Panc1 (cell line): ENCODE measurements at places on chromosomes 13 and 19.

DNA sequence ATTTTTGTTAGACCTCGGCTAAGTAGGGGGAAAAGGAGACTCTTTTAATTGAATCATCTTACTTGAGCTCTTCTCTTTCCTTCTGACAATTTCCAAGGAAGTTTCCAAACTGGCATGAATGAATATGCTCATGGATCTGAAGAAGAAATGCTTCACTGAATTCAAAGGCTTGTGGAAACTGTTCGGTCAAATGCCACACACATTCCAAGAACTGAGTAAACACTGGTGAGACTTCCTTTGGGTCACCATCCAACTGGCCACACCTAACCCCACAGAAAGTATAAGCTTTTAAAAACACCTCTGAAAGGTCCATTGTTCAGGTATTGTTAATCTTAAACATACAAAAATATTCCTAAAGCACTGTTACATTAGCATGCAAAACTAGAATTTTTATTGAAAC, 33.6 kb downstream of the MTMR6 start:
- DNase-seq, result no peak

DNA sequence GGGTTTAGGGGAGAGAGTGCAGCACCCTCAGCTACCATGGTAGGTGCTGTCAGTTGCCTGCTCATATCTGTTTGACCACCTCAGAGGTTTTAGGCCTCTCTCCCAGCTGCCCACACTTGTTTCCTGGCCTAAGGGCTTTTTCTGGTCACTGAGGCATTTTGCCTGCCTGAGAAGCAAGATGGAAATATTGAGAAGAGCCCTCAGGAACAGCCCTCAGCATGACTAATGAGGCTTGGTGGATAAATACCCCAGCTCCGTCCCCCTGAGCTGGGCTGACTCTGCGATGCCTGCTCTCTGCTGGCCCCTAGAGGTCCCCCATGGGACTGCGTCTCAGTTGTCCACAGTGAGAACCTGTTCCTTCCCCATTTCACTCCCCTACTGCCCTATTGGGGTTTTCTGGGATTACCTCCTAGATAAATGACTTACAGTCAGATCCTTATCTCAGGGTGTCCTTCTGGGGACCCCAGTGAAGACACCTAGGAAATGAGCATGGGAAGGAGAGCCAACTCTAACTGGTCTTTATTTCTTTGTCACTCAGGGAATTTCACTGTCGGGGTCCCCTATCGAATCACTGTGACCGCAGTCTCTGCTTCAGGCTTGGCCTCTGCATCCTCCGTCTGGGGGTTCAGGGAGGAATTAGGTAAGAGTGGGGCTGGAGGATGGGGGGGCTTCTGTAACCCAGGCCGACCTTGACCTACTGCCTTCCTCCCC, 13.3 kb downstream of the PALM3 start:
- DNase-seq, result no peak

- DNase-seq, result no peak
Observed at GRCh38 chr19:45999653-46000121, 4.4 kb downstream of the CCDC61 start.

DNA sequence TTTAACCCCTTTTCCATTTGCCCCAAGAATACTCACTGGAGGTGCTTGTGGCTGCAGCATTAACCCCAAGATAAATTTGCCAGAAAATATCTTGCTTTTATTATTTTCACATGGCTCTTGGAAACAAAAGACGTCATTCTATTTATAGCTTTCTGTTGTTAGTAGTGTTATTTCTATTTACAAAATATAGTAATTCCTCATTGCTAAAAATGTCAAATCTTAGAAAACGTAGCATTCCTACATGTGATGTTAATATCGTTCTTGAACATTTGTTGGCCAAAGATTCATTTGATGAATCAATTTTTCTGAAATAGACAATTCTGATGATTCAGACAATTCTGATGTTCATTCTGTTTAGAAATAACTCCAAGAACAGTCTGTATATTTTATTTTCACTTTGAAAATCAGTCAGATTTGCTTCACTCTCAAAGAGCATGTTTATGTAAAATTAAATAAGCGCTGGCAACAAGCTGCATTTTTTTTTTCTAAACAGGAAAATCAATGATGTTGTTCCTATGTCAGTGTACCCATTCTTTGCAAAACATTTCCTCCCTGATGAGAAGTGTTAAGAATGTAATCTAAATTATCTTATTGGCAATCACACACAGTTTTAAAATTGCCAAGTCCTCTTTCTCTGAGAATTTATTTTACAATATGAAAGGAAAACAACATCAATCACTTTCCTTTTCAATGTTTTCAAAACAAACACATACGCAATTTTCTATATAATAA, 334.0 kb downstream of the KCTD12 start:
- no peak for DNase-seq

- DNase-seq, result no peak
Observed at GRCh38 chr13:98954313-98954712, 23.6 kb downstream of the DOCK9 start.

GRCh38 chr19:3543150-3544057, 4.4 kb downstream of the TEKTIP1 start:
- DNase-seq, result no peak

- no peak for DNase-seq
Observed at GRCh38 chr13:43916828-43917227, 37.1 kb downstream of the LACC1 start.

DNA sequence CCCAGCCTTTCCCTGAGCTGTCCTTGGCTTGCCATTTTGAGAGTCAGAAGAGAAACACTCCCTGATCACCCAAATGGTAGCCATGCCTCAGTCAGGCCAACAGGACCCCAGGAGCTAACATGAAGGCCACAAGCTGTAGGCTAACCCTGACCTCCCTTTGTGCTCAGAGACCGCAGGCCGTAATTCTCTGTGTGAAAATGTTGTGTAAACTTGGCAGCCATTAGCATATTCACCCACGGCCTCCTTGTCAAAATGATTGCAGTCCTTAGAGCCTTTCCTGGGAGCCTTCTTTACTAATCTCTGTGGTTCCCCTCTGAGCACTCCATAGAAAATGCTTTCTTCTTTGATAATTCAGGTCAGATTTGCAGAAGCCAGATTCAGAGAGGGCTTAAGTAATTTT, 418.9 kb downstream of the COG6 start:
- no peak for DNase-seq

DNA sequence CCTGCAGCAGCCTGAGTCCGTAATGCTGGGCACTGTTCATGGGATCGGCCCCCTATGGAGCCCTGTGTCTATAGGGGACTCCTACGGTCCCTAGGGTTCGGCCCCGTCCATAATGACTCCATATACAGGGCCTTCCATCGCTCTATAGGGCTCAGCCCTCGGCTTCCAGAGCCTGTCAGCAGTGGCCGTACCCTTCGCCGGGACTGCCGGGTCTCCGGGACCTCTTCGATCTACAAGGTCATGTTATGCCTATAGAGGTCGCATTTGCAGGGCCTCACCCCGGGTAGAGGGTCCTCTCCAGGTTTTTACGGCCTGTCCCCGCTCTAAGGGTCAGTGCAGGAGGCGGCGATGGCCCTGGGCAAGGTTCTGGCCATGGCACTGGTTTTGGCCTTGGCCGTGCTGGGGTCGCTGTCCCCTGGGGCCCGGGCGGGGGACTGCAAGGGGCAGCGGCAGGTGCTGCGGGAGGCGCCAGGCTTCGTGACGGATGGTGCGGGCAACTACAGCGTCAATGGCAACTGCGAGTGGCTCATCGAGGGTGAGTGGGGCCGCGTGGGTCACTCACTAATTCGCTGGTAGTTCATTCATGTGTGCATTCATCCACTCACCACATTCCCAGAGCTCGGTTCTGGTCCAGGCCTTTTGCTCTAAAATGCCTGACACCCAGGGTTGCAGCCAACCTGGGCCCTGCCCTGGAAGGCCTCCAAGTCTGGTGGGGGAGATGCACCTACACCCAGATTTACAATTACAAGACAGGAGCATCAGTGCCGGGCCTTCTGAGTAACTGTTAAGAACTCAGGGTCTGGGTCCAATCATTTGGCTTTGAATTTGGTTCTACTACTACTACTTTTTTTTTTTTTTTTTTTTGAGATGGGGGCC, 699 bp downstream of the MEGF8 start:
- no peak for DNase-seq

GRCh38 chr19:44988896-44989556, 12.2 kb upstream of the RELB start:
- no peak for DNase-seq

DNA sequence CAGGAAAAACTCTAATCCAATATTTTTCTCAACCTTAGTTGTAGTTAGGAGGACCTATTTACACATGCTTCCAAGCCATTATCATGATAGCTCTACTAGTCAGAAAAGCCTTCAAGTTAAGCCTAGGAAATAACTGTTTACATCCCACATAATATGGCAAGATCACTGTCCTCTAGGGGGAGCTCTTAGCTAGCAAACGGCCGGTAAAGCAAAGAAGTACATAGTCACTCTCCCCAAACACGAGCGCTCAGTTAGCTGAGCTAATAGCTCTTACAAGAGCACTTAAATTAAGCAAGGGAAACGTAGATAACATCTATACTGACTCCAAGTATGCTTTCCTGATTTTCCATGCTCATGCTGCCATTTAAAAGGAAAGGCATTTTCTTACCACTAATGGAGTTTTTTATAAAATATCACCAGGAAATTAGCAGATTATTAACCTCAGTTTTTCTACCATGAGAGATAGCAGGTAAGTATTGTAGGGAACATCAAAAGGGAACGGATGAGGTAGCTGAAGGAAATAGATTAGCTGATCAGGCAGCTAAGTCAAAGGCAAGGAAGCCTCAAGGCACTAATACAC, 100.6 kb upstream of the PABPC3 start:
- no peak for DNase-seq

- DNase-seq, result no peak
Observed at GRCh38 chr13:23467932-23468278, 34.4 kb upstream of the SACS start.

DNA sequence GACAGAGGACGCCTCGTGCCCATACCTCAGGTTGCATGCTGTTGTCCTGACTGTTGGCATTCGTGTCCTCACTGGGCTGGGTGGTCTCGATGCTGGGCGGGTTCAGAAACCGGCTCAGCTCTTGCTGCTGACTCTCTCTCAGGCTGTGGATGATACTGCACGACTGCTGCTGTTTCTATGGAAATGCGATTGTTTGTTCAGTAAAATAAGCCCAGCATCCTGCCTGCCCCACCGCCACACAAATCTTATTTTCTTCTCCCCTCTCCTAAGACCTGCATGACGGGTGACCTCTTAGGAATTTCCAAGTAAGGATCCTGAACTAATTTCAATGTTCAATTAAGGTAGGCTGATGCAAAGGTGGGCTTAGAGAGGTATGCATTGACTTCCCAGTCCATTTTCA, 356.5 kb downstream of the NALCN start:
- no peak for DNase-seq

- no peak for DNase-seq
Observed at GRCh38 chr13:31670831-31671617, 68.3 kb upstream of the RXFP2 start.

DNA sequence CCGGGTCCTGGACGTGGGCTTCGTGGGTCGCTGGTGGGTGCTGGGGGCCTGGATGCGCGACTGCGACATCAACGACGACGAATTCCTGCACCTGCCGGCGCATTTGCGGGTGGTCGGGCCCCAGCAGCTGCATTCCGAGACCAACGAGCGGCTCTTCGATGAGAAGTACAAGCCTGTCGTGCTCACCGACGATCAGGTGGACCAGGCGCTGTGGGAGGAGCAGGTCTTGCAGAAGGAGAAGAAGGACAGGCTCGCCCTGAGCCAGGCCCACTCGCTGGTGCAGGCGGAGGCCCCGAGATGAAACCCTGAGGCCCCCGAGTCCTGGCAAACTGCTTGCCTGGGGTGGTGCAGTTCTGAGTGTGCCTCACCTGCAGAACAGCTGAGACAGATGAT, 787 bp downstream of the TIMM29 start:
- no peak for DNase-seq

- no peak for DNase-seq
Observed at GRCh38 chr19:45794627-45795026, 2.0 kb upstream of the DMWD start.

DNA sequence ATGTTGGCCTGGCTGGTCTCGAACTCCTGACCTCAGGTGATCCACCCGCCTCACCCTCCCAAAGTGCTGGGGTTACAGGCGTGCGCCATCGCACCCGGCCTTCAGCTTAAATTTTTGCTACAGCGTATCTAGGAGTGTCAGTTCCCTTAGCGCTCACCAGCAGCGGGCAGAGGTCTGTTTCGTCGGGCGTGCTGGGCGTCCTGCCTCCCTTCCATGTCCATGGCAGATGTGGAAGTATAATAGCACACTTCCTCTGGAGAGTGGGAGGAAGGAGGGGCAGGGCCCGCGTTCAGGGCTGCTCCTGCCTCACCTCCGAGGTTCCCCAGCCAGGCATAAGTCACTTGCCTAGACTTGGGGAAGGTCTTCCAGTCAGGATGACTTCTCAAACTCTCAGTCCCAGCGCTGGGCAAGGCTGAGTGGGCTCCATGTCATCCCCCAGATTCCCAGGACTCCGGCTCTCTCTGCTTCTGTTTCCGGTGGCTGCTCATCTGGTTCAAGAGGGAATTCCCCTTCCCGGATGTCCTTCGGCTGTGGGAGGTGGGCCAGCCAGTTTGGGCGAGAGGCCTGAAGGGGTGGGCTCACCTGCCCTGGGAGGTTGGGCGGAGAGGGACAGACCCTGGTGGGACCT, 9.5 kb downstream of the IL4I1 start:
- no peak for DNase-seq

DNA sequence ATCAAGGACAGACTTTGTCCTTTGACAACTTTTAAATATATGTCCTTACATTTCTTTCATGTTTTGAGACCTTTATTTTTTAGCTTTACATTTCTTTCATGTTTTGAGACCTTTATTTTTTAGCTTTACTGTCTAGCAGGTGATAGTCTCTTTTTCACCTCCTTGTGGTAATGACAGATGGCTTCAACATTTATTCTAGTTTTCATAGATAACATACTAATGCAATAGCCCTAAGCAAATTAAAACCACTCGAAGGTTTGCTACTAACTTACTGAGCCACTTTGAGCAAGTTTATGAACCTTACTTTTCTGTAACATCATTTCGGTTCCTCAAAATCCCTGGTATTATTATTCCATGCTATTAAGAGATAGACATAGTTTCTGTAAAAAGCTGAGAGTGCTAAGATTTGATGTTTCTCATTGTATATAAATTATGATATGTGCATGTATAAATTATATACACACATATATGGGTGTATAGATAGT, 4.5 kb downstream of the DACH1 start:
- DNase-seq, result no peak

- no peak for DNase-seq
Observed at GRCh38 chr13:93220073-93220472, 6.5 kb upstream of the GPC6 start.

- DNase-seq, result no peak
Observed at GRCh38 chr13:41428155-41428554, 29.2 kb upstream of the RGCC start.

DNA sequence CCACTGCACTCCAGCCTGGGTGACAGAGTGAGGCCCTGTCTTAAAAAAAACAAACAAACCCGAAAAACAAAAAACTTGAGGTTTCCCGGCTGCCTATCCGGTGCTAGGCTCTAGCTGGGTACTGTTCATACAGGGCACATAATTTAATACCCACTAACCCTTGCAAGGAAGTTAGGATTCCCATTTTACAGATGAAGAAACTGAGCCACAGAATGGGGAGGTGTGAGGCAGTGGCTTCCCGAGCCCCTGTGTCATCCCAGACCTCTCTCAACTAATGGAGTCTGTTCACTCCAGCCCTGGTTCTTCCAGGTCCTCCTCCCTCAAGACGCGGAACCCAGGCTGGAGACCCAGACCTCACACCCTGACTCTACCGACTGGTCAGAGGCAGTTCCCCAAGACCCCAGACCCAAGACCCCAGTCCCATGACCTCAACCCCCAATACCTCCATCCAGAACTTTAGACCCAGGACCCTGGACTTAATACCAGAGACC, 576 bp downstream of the APBA3 start:
- DNase-seq, result no peak
